ENCODE measurements at places on chromosomes 1 and 21.

DNA sequence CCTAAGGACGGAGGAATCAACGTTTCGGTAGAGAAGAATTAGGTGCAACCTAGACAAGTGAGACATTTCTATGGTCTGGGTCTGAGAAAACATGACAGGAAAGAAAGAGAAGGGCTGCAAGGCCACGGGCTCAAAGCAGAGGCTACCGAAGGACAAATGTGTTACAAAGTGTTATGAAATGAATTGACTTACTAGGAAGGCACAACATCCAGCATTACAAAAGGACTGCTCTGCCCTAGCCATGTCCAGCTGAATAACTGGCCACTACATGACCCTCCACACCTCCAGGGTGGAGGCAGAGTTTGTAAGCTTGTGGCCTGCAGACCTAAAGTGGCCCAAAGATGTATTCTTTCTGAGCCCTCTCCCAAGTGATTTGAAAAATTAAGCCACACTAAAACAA, 133.6 kb downstream of the GDAP2 start:
- H3K27ac ChIP-seq = no peak overlapping the region
- no peak overlapping the region for H3K4me3 ChIP-seq
- no peak for DNase-seq
- H3K4me1 ChIP-seq = no peaks in the 10 kb centered on the region
- H3K27me3 ChIP-seq = no peaks in the 10 kb centered on the region

- no peak overlapping the region for H3K27ac ChIP-seq
- H3K4me1 ChIP-seq = no peaks in the 10 kb centered on the region
- H3K4me3 ChIP-seq = no peak overlapping the region
- H3K27me3 ChIP-seq = no peaks in the 10 kb centered on the region
- H3K36me3 ChIP-seq = no peaks in the 10 kb centered on the region
Measured at GRCh38 chr1:57204942-57205787, 218.7 kb downstream of the DAB1 start.

- no peak for DNase-seq
- no peaks in the 10 kb centered on the region for H3K4me1 ChIP-seq
- no peaks in the 10 kb centered on the region for H3K27me3 ChIP-seq
- no peaks in the 10 kb centered on the region for H3K36me3 ChIP-seq
- H3K27ac ChIP-seq = no peak overlapping the region
- H3K4me3 ChIP-seq = no peak overlapping the region
Measured at GRCh38 chr1:77407738-77408375, 126.0 kb downstream of the AK5 start.

DNA sequence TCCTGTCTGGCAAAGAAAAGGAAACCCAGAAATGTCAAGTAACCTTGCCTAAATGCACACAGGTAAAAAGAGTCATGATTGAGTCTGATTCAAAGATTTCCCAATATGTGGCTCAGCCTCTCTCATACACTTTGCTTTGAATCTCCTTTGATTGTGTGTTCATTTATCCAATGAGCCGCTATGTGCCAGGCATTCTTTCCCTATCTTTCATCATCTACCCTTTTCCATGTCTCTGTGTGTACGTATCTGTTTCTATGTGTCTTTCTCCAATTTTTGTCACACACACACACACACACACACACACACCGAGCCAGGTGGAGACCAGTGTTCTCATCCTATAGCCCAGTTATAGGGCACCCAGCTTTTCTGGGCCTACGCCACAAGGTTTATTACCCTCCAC, 35.7 kb upstream of the BCL9 start:
- H3K4me3 ChIP-seq = no peak overlapping the region
- no peak for DNase-seq
- no peaks in the 10 kb centered on the region for H3K36me3 ChIP-seq
- no peaks in the 10 kb centered on the region for H3K27me3 ChIP-seq
- no peak overlapping the region for H3K27ac ChIP-seq

- H3K4me3 ChIP-seq = no peak overlapping the region
- H3K4me1 ChIP-seq = no peaks in the 10 kb centered on the region
- H3K36me3 ChIP-seq = no peaks in the 10 kb centered on the region
- H3K27ac ChIP-seq = no peak overlapping the region
Measured at GRCh38 chr1:101379950-101380349, 143.1 kb downstream of the S1PR1 start.

- H3K4me1 ChIP-seq = no peaks in the 10 kb centered on the region
- H3K4me3 ChIP-seq = no peak overlapping the region
- DNase-seq = no peak
- no peak overlapping the region for H3K27ac ChIP-seq
- no peaks in the 10 kb centered on the region for H3K36me3 ChIP-seq
Measured at GRCh38 chr1:44637702-44638411, 36.4 kb downstream of the TMEM53 start.

DNA sequence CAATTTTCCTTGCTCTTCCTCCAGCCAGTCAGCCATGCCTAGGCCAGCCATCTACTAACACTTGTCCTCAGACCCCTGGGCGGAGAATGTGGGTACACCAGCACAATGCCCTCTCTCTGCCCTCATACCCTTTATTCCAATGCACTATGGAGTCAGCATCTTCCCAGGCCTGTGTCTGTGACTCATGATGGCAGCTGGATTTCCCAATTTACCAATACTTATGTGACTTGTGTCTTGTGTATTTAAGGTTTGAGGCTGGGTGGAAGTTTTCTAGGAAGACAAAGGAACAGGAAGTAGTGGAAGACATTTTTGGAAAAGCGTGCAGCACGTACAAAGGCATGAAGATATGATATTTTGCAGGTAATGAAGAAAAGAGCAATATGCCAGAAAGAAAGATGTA, 114.3 kb downstream of the NMNAT2 start:
- peaks cover 10% of the 10 kb centered on the region for H3K4me1 ChIP-seq
- no peak overlapping the region for H3K4me3 ChIP-seq
- H3K27ac ChIP-seq = no peak overlapping the region
- no peaks in the 10 kb centered on the region for H3K27me3 ChIP-seq

GRCh38 chr1:30095451-30096025, 627.8 kb downstream of the MATN1 start:
- H3K4me1 ChIP-seq = no peaks in the 10 kb centered on the region
- H3K27me3 ChIP-seq = no peaks in the 10 kb centered on the region
- H3K27ac ChIP-seq = no peak overlapping the region
- H3K36me3 ChIP-seq = no peaks in the 10 kb centered on the region
- H3K4me3 ChIP-seq = no peak overlapping the region

DNA sequence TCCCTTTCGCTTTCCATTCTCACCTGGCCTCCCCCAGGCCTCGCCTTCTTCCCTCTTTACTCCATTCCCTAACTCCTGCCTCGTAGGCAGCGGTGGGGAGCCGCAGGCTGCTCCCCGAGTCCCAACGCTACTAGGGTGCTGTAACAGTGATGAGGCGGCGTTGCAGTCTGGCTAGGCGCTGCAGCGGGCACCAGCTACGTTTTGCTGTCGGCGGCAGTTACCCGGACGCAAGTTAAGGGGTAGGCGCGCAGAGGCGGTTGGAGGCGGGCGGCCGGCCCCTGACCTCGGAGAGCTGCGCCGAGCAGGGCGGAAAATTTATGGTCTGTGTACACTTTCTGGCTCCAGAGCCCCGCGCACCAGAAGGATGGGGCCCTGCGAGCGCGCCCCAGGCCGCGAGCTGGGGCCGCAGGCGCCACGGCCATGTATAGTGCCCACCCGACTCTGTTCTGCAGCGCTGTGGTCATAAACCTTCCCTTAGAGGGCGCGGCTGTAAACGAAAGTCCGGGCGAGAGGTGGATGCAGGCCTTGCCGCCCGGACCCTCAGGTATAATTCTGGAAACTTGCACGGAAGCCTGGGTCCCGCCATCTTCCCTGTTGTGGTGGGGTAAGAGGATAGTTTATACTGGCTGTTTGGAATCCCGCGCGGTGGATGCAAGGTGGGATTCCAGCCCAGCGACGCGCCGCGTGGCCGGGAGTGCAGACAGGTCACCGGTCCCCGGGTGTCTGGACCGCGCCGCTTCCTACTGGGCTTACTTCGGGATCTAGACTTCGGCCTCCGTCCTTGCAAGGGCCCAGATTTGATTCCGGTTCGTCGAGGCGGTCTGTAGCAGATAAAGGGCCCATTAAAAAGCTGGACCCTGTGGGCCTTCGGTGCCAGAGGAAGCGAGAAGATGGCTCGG, 15.0 kb downstream of the HLX start:
- no peak overlapping the region for H3K27ac ChIP-seq
- H3K27me3 ChIP-seq = peaks cover 3% of the 10 kb centered on the region
- no peak for DNase-seq

DNA sequence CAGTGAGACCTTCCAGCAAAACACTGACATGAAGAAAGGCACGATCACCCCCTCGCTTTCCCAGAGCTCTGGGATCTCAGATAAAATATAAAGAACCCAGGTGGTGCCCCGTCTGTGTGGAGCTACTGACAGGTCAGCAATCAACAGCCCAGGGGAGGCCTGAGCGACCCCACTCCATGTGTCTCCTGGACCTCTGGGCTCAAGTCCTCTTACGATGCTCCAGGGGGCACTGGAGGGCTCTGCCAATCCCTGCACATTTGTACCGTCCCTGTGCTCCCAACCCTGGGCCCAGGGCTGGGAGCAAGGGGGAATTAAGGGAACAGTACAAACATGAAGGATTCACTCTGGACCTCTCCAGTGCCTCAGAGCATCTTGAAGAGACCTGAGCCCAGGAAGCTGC, 12.5 kb downstream of the S100A7A start:
- H3K27me3 ChIP-seq = no peaks in the 10 kb centered on the region
- no peak for DNase-seq
- no peak overlapping the region for H3K4me3 ChIP-seq
- H3K4me1 ChIP-seq = no peaks in the 10 kb centered on the region

DNA sequence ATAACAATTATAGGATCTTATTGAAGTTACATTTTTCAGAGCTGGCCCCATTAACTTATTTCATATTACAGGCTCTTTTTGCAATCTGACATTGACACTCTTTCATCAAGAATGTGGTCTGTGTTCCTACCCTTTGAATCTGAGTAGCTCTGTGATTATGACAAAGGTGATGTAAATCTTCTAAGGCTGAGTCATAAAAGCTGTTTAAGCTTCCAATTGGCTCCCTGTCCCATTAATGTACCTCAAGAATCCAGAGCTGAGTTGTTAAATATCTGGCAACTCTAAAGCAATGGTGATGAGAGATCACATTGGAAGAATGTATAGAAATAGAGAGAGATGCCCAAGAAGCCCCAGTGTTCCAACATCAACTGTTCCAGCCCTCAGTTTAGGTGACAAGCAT, 178.5 kb upstream of the DEPDC1 start:
- H3K27ac ChIP-seq = no peak overlapping the region
- H3K36me3 ChIP-seq = no peaks in the 10 kb centered on the region

DNA sequence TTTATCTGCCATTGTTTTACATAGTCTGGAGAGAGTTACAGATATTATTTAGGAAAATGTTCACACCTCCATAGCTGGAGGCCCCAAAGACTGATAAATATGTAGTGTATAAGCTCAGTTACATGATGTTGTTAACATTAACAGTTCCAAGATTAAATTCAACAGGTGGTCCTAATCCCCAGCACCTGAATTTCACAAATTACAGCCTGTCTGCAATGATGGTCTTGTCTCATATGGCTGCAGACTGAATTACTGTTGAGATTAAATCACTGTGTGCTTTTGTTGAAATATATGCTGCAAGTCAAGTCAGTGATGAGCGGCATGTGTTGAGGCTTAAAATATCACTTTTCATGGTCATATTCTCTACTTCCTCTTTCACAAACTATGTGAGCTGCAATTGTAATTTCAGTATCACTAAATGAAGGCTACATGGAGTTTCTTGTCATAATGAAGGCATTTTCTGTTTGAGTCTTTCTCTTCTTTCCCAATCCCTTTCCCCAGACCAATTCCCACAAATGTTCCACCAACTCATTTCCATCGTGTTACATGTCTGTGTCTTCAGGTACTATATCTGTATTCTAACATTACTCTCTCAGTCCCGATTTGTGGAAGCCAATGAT, 4.2 kb downstream of the ST6GALNAC5 start:
- no peaks in the 10 kb centered on the region for H3K36me3 ChIP-seq
- no peak overlapping the region for H3K27ac ChIP-seq
- DNase-seq = no peak
- no peak overlapping the region for H3K4me3 ChIP-seq

DNA sequence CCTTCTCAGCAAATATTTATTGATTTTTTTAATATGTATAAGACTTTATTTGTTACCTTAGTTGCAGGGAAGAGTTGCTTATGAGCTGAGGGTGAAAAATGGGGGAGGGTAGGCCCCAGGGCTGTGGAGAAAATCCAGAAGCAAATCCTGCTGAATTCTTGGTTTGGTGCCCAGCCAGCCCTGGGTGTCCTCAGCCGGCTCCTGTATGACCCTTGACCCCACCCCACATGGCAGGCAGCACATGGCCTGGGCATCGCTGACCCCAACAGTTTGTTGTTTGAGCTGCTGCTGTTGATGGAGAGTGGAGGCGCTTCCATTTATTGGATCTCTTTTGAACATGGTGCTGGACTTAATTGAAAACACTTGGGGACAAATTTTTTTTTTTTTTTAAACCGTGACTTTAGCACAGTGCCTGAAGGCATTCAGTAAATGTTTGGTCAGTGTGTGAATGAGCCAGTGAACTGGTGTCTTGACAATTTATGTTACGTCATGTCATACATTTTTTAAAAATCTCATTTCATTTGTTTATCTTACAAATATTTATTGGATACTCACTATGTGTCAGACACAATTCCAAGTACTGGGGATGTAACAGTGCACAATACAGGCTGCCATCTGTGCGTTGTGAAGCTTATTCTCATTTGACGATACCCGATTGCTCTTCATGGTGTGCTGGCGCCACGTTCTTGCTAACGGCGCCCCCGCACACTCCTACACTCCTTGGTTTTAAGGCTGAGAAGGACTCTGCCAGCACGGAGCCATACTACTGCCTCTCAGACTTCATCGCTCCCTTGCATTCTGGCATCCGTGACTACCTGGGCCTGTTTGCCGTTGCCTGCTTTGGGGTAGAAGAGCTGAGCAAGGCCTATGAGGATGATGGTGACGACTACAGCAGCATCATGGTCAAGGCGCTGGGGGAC, 98.8 kb downstream of the MTR start:
- no peaks in the 10 kb centered on the region for H3K4me1 ChIP-seq
- H3K36me3 ChIP-seq = no peaks in the 10 kb centered on the region
- no peaks in the 10 kb centered on the region for H3K27me3 ChIP-seq
- H3K27ac ChIP-seq = no peak overlapping the region
- no peak for DNase-seq
- no peak overlapping the region for H3K4me3 ChIP-seq

GRCh38 chr1:2480236-2480985, 4.3 kb downstream of the PLCH2 start:
- H3K4me3 ChIP-seq = no peak overlapping the region
- no peak overlapping the region for H3K27ac ChIP-seq
- H3K27me3 ChIP-seq = no peaks in the 10 kb centered on the region
- H3K4me1 ChIP-seq = no peaks in the 10 kb centered on the region
- no peaks in the 10 kb centered on the region for H3K36me3 ChIP-seq
- no peak for DNase-seq

- no peaks in the 10 kb centered on the region for H3K27me3 ChIP-seq
- H3K27ac ChIP-seq = no peak overlapping the region
- no peak for DNase-seq
- no peak overlapping the region for H3K4me3 ChIP-seq
- H3K4me1 ChIP-seq = no peaks in the 10 kb centered on the region
- no peaks in the 10 kb centered on the region for H3K36me3 ChIP-seq
Measured at GRCh38 chr1:30744060-30744756, 13.4 kb downstream of the LAPTM5 start.
